ENCODE measurements at places on chromosomes 6 and 20.

GRCh38 chr6:37243816-37244370 is 13.7 kb upstream of the TBC1D22B start:
- no peak for DNase-seq

- DNase-seq = no peak
Measured at GRCh38 chr6:78513856-78514255, 353.5 kb upstream of the IRAK1BP1 start.

DNA sequence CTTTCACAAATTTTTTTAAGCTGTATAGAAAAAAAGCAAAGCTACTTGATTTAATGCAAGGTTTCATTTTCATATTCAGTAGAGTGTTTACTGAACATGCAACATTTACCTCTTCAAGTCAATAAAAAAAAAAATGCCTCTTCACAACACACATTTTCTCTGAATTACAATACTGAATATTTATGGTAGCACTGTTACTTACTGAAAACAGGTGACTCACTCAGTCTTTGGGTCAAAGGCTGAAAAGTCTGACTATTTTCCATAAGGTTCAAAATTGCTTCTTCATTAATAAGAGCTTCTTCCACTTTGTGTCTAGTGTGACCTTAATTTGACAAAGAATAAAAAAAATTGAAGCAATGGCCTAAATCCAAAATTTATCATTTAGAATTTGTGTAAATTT is 101.9 kb downstream of the REV3L start:
- DNase-seq = no peak

DNA sequence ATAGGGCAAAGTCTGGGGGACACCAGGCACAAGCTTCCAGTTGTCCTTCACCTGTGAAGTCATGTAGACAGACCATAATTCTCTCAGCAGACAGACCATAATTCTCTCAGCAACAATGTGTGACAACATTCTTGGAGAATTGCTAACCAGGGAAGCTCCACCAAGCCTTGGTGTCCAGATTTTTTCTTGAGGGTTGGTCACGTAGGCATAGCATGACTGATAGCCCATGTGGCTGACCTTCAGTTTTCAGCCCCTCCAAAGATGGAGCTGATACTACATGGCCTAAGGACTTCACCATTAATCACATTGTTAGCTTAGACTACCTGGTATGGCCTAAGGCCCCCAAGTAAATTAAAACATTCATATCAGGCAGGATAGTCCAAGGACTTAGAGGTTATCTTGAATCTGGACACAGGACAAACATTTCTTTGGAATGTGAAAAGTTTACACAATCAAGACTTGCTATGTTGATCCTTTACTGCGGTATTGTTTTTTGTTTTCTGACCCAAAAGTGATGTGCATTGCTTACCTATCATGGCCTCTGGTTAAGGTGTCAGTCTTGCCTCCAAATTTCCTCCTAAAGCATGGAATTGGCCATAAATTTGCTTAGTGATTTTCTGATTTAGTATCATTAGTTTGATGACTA is 76.9 kb downstream of the CEP57L1 start:
- no peak for DNase-seq

- no peak for DNase-seq
Measured at GRCh38 chr6:168183613-168183970, 104.6 kb upstream of the FRMD1 start.
